ENCODE measurements at places on chromosomes 4 and X.

DNA sequence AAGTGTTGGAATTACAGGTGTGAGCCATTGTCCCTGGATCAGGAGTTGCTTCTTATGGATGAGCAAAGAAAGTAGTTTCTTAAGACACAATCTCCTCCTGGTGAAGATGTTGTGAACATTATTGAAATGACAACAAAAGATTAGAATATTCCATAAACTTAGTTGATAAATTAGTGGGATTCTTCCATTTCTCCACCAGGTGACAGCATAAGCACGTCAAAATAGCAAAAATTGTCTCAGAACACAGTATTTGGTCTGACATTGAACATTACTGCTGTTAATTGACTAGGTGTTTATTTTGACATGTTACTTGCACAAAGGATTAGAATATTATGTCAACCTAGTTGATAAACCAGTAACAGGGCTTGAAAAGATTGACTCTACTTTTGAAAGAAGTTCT is 21.6 kb downstream of the CLDN34 start:
- DNase-seq = no peak

DNA sequence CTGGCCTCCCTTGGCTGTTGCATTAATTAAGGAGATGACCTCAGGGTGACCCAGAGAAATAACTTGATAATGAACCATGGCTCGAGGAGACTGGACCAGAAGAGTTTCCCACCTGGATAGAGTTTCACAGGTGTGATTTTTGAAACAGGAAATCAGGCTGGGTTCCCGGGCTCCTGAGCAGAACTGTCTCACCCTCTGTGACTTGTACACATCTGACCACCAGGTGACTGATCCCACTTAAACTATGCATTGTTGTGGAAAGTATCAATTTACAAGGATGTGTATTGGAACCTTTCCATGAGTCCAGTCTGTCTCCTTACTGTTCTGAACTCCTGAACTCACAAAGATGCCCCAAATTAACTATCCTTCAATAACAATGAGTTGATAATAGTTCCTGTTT is 220.3 kb downstream of the PTTG2 start:
- no peak for DNase-seq

- no peak for DNase-seq
These were observed 83.8 kb upstream of the GPR34 start for GRCh38 chrX:41604766-41605543.

DNA sequence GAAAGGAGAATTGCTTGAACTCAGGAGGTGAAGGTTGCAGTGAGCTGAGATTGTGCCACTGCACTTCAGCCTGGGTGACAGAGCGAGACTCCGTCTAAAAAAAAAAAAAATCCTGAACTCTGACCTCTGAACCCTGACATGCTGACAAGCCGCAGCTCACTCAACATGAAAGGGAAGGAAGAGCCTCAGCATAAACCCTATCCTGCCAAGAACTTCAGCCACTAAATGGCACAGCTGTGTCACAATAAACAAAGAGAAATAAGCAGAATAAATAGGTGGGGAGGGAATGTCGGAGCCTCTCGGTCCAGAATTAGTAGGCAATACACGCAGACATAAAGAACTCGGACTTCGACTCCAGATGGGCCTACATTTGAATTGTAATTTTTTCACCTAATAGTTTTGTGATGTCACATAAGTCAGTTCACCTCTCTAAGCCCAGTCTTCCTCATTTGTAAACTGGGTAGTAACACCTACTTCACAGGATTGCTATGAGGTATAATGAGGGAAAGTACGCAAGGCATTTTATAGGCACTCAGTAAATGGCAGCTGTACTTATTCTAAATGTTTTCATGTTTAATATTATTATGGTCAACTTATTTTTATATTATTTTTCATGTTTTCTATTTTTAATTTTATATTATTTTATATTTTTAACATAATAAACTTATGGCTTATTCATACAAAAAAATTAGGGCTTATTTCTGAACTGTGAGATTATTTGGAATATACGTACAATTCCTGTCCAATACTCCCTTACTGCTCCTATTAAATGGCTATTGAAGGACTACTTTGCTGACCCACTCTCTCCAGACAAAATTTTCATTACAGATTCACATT is 243.4 kb downstream of the SCFD2 start:
- no peak for DNase-seq

DNA sequence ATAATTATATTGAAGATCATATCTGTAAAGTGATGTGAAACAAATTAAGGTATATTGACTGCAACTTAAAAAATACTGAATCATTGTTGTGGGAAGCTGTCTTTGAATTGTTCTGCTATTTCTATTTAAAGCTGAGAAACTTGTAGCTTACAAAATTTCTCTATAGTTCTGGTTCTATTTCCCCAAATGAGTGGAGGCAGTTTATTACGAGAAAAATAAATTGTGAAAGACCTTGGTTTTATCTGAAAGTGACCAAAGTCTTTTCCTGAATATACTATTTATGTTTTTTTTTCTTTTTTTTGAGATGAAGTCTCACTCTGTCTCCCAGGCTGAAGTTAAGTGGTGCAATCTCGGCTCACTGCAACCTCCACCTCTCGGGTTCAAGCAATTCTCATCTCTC is 165.4 kb downstream of the SH3BGRL start:
- no peak for DNase-seq

DNA sequence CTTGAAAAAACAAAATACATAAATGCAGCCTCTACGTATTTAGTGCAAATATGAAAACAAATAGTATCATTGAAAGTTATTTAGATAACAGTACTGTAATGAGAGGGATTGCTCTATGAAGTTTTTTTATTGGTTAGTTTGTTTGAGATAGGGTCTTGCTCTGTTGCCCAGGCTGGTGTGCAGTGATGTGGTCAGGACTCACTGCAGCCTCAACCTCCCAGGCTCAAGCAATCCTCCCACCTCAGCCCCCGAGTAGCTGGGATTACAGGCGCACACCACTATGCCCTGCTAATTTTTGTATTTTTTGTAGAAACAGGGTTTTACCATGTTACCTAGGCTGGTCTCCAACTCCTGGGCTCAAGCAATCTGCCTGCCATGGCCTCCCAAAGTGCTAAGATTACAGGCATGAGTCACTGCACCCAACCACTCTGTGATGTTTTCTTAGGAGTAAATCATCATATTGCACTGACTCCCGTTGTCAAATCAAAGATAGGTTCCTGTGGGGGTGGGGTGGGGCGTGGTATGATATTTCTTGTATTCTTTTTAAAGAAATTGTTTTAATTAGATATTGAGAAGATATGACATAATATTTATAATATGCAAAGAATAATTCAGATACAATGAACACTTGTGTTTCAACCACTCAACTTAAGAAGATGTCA is 75.8 kb downstream of the ATG4A start:
- DNase-seq = no peak

- DNase-seq = no peak
These were observed 1.7 kb upstream of the SRP72 start for GRCh38 chr4:56465599-56466295.

GRCh38 chrX:29172880-29173279 is 585.6 kb downstream of the IL1RAPL1 start:
- DNase-seq = no peak

DNA sequence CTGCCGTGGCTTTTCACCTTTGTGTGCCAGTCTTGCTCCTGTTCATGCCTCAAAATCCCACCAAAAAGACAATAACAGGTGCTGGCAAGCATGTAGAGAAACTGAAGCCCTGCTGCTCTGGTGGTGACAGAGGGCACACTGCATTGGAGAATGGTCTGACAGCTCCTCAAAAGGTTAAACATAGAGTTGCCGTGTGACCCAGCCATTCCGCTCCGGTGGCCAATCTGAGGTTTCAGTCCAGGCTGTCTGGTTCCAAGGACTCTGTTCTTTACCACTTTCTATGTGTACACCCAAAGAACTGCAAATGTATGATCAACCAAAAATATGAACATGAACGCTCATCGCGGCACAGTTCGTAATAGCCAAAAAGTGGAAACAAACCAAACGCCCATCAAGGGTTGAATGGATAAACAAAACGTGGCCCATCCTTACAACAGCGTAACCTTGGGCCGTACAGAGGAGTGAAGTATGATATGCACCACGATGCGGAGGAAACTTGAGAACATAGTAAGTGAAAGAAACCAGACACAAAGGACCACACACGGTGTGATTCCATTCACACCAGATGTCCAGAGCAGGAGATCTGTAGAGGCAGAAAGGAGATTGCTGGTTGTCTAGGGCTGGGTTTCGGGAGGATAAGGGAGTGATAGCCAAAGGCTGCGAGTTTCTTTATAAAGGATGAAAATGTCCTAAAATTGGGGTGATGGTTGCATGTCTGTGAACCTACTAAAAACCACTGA is 33.6 kb upstream of the WFS1 start:
- DNase-seq = no peak

DNA sequence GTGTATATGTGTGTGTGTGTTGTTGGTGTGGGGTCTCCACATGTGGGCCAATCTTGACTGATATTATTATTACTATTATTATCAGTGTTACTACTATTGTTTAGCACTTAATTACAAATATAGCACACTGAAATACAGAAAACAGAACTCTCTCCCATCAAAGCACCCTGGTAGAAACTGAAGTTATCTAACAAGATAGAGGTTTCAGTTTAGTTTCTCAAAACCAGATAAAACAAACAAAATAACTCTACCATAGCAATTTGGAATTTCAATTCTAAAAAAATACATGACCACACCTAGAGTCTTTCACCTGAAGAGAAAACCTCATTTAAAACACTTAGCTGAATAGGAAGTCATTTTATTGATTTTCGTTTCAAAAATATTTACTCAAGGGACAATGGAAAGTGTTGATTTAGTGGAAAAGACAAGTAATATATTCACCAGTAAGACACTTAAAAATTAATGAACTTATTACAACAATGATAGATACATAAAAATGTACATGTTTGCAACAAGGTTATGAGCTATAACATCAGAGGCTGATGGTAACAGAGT is 252.3 kb downstream of the PDHA2 start:
- DNase-seq = no peak

DNA sequence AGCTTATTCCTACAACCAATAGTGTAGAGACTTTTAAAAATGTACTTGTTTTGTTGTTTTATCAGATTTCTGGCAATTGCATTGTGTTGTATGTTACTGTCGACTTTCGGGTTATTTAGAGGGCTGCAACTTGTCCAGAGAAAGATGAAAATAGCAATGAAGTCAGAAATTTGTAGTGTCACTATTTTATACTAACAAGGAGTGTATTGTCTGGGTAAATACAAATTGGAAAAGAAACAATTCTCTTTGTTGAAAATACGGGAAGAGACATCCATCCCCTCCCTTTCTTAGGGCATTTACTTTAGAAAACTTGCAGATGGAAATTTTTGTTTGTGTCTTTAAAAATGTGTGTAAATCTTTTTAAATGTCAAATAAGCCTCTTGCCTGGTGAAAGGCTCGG is 792.0 kb downstream of the PCDH18 start:
- no peak for DNase-seq

DNA sequence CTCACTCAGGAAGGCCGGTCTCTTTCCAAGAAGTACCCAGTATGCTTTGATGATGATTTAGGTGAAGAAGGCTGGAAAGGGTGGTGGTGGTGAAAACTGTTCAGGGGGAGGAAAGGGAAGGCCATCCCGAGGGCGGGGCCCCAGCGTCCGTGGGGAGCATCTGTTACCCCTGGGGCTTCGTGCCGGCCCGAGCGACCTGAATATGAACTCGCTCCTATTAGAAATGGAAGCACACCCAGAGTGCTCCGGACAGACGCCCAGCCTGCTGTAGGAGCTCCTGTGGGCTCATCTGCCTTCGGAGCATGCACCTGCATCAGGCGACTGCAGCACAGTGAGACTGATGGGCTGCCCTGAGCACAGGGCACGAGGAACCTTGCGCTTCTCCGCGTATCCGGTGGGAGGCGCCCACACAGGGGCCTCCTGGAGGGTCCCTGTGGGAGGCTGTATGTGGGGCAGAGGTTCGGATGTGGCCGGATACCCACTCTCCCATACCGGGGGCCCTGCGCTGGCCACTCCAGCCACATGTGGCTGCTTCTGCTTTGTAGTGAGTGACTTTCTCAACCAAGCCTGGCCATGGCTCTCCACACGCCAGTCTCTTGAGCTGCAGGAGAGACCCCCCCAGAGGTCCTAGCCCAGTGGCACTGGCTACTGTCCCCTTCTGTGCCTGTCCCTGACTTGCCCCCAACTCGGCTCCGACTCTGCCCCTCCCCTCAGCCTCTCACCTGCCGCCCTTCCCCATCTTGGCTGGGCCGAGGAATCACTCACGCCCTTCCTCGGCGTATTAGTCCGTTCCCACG is 36.7 kb downstream of the FGFRL1 start:
- DNase-seq = no peak

DNA sequence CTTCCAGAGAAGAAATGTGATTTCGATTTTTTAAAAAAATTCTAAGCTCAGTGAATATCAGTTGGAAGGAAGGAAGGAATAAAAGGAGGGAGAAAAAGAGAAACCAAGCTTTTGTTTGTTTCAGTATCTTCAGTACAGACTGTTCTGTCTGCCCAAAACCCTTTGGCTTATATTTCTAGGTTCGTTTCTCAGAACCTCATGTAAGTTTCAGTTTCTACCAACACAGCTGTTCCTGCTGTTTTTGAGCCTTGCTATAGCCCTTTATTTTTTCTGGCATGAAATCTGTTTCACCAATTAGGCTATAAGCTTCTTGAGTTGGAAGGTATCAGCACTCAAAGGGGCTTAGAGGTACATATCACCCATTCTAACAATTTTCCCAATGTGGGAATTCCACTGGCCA is 157.9 kb downstream of the GBA3 start:
- no peak for DNase-seq

DNA sequence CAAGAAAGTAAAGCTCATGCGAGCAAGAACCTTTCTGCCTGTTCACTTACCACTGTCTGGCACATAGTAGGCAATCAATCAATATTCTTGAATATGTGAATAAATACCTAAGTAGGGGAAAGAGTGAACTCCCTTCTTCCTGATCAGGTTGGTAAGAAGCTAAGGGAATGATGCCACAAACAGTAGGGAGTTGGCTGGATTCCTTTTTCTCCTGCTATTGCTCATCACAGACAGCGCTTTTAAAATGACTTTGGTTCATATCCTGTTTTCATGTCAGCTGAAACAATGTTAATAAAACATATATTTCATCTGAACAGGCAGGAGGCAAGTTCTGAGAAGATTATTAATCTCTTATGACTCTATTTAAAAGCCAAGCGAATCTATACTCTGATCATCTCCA is 99.2 kb downstream of the NSUN7 start:
- DNase-seq = no peak

DNA sequence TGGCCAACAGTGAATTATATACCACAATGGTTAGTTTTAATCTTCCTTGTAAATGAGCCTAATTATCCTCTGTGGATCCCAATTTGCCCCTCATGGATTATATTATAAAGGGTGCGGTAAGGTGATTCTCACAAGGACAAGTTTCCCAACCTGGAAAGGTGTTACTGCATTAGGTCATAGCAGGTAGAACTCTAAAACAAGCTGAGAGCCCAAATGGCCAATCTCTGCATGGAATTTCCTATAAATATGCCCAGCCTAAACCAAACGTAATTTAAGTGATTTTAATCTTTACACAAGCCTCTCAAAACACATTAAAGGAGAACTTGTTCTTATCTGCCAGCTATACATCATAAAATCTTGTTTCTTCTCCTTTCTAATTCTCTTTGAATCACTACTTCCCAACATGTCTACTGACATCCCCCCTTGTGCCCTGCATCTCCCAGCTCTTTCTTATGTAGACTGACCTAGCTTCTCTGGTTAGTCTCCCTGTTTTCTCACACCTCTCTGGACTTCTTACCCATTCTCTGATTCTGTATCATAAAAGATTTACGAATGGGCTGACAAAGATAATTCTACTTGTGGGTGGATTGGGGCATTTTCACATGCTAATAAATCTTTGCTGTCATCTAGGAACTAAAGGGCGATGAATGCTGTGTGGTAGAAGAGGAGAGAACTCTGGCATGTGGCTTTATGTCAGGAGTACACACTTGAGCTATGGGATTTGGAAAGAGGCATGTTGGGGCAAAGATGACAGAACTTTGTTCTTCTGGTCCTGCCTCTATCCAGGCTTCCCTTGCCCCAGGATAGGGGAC is 94.3 kb upstream of the PGRMC2 start:
- DNase-seq = no peak

Measured in AG08396 (cell line).